ENCODE measurements at places on chromosomes 1 and 21. TPM values are rescaled to one million over a fixed set of nuclear protein-coding genes. Genes with fewer than 3 reads are reported as not detected.

Gene CCDC17
- 4.7 TPM for total RNA-seq

Gene RIPK4
- 1.1 TPM for total RNA-seq

Gene UBXN10
- total RNA-seq = 0.63 TPM

Gene F5
- 55.2 TPM for total RNA-seq

Gene SV2A
- total RNA-seq = 5.8 TPM

Gene RNU1-3
- total RNA-seq = 2,371 TPM

GRCh38 chr1:174265282-174265681, 106.0 kb downstream of the RABGAP1L start:
- no peaks in the 10 kb centered on the region for H3K4me1 ChIP-seq
- H3K27me3 ChIP-seq = no peaks in the 10 kb centered on the region
- no peak overlapping the region for H3K4me3 ChIP-seq
- no peak for ATAC-seq
- H3K27ac ChIP-seq = no peak overlapping the region

GRCh38 chr1:248183996-248184395, 9.4 kb downstream of the OR2M2 start:
- ATAC-seq = no peak
- H3K4me3 ChIP-seq = no peak overlapping the region
- H3K27ac ChIP-seq = no peak overlapping the region
- no peaks in the 10 kb centered on the region for H3K4me1 ChIP-seq
- H3K36me3 ChIP-seq = no peaks in the 10 kb centered on the region

- ATAC-seq = no peak
- no peak overlapping the region for H3K4me3 ChIP-seq
- no peak overlapping the region for H3K27ac ChIP-seq
- no peaks in the 10 kb centered on the region for H3K36me3 ChIP-seq
- peaks cover 24% of the 10 kb centered on the region for H3K27me3 ChIP-seq
Observed at GRCh38 chr1:56868761-56869160, 14.2 kb downstream of the C8A start.

- no peaks in the 10 kb centered on the region for H3K36me3 ChIP-seq
- peaks cover 12% of the 10 kb centered on the region for H3K27me3 ChIP-seq
- no peak overlapping the region for H3K27ac ChIP-seq
- H3K4me3 ChIP-seq = no peak overlapping the region
- no peak for ATAC-seq
Observed at GRCh38 chr21:43320526-43320925, 106.4 kb downstream of the SIK1 start.

- no peak overlapping the region for H3K27ac ChIP-seq
- no peaks in the 10 kb centered on the region for H3K4me1 ChIP-seq
- H3K27me3 ChIP-seq = peaks cover 29% of the 10 kb centered on the region
- ATAC-seq = no peak
- H3K36me3 ChIP-seq = no peaks in the 10 kb centered on the region
- H3K4me3 ChIP-seq = no peak overlapping the region
Observed at GRCh38 chr1:205993068-205993467, 10.1 kb downstream of the RAB7B start.

GRCh38 chr1:23578997-23579363, 19.7 kb upstream of the ID3 start:
- no peaks in the 10 kb centered on the region for H3K27me3 ChIP-seq
- H3K4me3 ChIP-seq = peak overlapping the region; percentile 42
- H3K4me1 ChIP-seq = peaks cover 28% of the 10 kb centered on the region
- no peak overlapping the region for H3K27ac ChIP-seq
- no peak for ATAC-seq

GRCh38 chr21:17572431-17572830, 40.3 kb downstream of the BTG3 start:
- H3K4me1 ChIP-seq = no peaks in the 10 kb centered on the region
- peaks cover 11% of the 10 kb centered on the region for H3K27me3 ChIP-seq
- H3K36me3 ChIP-seq = no peaks in the 10 kb centered on the region
- ATAC-seq = no peak
- no peak overlapping the region for H3K27ac ChIP-seq
- H3K4me3 ChIP-seq = no peak overlapping the region

DNA sequence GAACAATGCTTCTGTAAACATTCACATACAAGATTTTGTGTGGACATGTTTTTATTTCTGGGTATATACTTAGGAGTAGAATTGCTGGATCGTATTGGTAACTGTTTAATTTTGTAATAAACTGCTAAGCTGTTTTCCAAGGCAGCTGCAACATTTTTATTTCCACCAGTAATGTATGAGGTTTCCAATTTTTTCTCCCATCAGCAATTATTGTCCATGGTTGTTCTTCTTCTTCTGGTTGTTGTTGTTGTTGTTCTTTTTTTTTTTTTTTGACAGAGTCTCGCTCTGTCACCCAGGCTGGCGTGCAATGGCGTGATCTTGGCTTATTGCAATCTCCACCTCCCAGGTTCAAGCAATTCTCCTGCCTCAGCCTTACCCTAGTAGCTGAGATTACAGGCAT, 26.9 kb downstream of the ZYG11B start:
- no peaks in the 10 kb centered on the region for H3K27me3 ChIP-seq
- H3K4me3 ChIP-seq = no peak overlapping the region
- peaks cover 24% of the 10 kb centered on the region for H3K36me3 ChIP-seq
- ATAC-seq = no peak
- no peak overlapping the region for H3K27ac ChIP-seq

DNA sequence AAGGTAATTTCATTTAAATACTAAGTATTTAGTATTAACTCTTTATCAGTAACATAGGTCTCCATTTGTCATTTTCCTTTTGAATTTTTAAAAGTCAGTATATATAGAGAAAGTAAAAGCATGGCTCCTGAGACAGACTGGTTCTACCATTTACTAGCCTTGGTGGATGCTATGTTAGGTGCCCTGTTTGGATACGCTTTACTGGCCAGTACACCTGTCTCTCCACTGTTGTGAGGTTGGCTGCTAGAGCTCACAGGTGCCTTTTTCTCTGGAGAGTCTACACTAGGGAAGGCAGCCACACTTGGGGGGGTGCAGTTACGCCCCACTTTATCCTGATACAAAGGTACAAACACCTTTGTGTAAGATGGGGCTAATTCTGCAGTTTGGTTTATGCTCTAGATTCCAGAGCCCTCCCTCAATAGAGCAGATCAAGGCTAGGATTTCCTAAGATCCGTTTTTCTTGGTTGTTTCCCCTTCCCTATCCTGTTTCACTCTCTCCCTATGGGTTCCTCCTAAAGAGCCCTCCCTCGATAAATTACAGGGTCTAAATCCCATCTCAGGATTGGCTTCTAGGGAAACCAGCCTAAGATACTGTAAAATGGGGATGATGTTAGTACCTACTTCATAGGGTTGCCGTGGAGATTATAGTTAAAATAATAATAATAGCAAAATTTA, 5.6 kb upstream of the GPSM2 start:
- H3K4me3 ChIP-seq = no peak overlapping the region
- peaks cover 4% of the 10 kb centered on the region for H3K27me3 ChIP-seq
- no peaks in the 10 kb centered on the region for H3K36me3 ChIP-seq
- H3K27ac ChIP-seq = no peak overlapping the region
- no peak for ATAC-seq

DNA sequence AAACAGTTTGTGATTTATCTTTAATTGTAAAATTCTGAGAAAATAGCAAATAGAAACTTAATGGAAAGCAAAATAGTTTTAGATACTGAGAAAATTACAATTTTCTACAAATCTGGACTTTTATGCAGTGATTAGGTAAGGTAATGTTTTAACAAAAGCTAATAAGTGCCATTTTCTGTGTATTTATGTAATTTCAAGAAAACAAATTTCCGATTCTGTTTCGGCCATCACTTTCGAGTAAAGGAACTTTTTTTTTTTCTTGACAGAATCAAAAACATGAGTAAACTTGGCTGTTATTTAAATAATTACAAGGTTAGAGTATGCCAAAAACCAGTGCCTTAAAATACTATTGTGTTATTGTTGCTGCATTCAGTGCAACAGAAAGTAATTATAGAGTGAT, 280.4 kb upstream of the C1orf105 start:
- no peak overlapping the region for H3K4me3 ChIP-seq
- ATAC-seq = no peak
- H3K27me3 ChIP-seq = peaks cover 3% of the 10 kb centered on the region

DNA sequence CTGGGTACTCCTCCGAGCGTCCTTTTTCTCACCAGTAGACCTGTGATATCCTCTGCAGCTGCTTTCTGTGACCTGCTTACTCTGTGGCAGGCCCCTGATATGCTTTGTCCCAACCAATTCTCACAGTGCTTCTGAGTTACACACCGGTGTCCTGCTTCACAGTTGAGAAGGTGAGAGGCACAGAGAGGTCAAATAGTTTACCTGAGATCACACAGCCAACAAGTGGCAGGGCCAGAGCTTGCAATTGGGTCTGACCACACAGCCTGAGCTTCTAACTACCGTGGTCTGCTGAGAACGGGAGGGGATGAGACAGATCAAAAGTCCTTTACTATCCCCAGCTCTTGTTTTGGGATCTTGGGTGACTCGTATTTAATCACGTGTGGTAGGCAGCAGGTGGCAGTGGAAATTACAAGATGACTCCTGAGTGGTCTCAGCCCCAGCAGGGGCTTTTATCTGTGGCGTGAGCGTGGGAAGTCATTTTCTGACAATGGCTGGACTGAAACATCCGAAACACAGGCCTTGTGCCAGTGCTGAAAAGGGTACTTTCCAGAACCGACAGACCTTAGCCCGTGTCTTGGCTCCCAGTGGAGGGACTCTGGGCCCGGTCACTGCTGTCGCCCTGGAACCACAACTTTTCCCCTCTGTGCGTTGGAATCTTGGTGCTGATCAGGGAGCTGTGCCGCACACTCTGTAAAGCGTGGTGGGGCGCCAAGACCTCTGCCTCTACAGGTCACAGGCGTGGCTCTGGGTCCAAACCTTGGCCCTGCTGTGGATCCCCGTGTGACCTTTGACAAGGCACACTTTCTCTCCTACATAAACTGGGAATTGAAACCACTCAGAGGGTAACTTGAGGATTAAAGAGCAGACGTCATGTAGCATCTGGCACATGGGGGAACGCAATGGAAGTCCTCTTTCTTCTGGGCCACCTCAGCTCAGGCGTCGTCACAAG, 11.9 kb downstream of the THEMIS2 start:
- H3K27ac ChIP-seq = peak overlapping the region; percentile 64
- peak; percentile 17 for ATAC-seq
- H3K36me3 ChIP-seq = peaks cover 94% of the 10 kb centered on the region
- peak overlapping the region; percentile 10 for H3K4me3 ChIP-seq
- peaks cover 34% of the 10 kb centered on the region for H3K4me1 ChIP-seq

- H3K36me3 ChIP-seq = no peaks in the 10 kb centered on the region
- H3K4me3 ChIP-seq = no peak overlapping the region
- no peaks in the 10 kb centered on the region for H3K27me3 ChIP-seq
- no peaks in the 10 kb centered on the region for H3K4me1 ChIP-seq
- H3K27ac ChIP-seq = no peak overlapping the region
Observed at GRCh38 chr1:196308176-196308575, 300.1 kb downstream of the KCNT2 start.

DNA sequence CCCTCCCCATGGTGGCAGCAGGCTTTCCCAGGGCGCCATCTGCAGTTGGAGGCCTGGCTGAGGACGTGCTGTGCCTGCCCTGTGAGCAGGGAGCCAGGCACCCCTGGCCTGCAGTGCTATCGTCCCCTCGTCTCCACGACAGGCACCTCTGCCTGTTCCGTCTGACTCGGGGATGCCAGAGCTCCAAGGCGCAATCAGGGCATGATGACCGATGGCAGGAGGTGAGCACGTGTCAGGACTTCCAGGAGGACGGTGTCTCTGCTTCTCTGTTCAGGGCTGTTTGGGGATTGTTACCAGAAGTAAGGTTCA, 125.2 kb downstream of the PCBP3 start:
- H3K4me1 ChIP-seq = peaks cover 19% of the 10 kb centered on the region
- H3K36me3 ChIP-seq = no peaks in the 10 kb centered on the region
- peak overlapping the region; percentile 95 for H3K27ac ChIP-seq
- no peak for ATAC-seq
- no peaks in the 10 kb centered on the region for H3K27me3 ChIP-seq
- H3K4me3 ChIP-seq = peak overlapping the region; percentile 69

DNA sequence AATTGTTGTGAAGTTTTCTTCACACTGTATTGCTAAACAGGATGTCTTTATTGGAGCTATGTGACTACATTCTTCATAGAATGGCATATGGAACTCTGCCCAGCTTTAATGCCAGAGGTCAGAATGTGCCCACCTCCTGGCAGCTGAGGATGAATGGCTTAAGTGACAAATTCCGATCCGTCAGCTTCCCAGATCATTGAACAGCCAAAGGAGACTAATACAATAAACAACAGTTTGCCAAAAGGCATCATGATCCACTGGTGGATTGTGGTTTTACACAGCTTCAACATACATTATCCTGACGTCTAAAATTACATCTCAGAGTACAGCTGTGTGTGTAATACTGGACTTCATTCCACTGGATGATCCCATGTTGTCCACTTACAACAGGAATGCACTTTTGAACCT, 68.7 kb upstream of the C1orf105 start:
- ATAC-seq = no peak
- H3K27me3 ChIP-seq = no peaks in the 10 kb centered on the region
- no peak overlapping the region for H3K4me3 ChIP-seq
- no peaks in the 10 kb centered on the region for H3K36me3 ChIP-seq
- peaks cover 22% of the 10 kb centered on the region for H3K4me1 ChIP-seq
- H3K27ac ChIP-seq = no peak overlapping the region

DNA sequence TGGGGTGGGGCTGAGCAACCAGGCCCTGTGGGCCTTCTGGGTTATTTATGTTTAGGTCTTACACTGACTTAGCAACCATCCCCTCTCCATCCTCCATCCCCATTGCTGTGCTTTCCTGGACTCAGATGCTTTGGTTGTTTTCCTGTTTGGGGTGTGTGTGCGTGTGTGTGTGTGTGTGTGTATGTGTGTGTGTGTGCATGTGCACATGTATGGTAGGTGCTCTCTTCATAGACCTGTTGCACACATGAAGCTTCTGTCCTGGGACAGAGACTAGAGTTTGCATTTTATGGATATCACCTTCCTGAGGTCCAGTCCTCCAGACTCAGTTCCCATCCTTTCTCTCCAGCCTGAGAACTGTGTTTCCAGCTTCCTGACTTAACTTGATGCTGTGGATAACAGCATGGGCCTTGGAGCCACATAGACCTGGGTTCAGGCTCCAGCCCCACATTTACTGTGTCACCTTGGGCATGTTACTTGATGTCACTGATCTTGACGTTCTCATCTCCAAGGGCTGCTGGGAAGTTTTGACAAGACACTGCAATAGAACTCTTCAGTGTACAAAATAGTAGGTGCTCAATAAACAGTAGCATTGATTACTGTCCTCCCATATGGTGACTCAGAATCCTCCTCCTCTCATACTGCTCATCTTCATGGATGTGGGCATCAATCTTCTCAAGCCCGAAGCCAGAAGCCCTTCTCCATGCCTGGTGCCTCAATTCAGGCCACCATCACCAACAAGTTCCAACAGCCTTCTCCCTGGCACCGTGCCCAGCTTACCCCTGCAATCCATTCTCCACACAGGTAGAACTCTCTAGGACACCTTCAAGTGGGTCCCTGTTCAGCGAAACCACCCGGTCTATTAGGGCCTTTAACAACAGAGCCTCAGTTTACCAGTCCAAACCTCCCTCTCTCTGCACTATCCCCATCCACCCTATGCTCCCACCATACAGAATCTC, 181.8 kb upstream of the EDN2 start:
- no peaks in the 10 kb centered on the region for H3K27me3 ChIP-seq
- ATAC-seq = no peak
- peak overlapping the region; percentile 74 for H3K4me3 ChIP-seq
- peaks cover 5% of the 10 kb centered on the region for H3K36me3 ChIP-seq

DNA sequence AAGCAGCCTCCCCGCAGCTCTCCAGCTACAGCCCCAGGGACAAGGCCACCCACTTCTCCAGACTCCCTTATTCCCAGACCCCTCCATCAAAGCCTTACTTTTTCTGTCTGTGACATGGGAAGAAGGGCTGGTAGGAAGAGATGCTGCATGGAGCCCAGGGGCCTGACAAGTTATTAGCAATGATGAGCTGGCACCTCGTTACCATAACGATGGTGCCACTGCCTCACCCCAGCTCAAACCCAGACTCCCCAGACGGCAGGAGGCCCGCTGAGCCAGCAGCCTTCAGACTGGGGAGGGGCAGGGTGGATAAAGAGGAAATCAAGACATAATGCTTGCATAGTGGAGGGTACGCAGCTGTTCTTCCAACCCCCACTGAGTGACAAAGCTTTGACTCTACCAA, 3.3 kb downstream of the DLGAP3 start:
- no peak overlapping the region for H3K27ac ChIP-seq
